ENCODE measurements at places on chromosomes 12 and 14. TPM values are rescaled to one million over a fixed set of nuclear protein-coding genes. Genes with fewer than 3 reads are reported as not detected.

Gene RNASE3
- total RNA-seq: not detected

Gene PCED1B
- 18.7 TPM for total RNA-seq

GRCh38 chr12:82517027-82517426 is 158.7 kb downstream of the METTL25 start:
- no peaks in the 10 kb centered on the region for H3K4me1 ChIP-seq
- no peaks in the 10 kb centered on the region for H3K27me3 ChIP-seq
- no peaks in the 10 kb centered on the region for H3K36me3 ChIP-seq
- DNase-seq: no peak
- H3K4me3 ChIP-seq: no peak overlapping the region

GRCh38 chr12:5455045-5455444 is 23.1 kb downstream of the NTF3 start:
- no peaks in the 10 kb centered on the region for H3K27me3 ChIP-seq
- H3K27ac ChIP-seq: no peak overlapping the region
- no peak overlapping the region for H3K4me3 ChIP-seq
- no peaks in the 10 kb centered on the region for H3K36me3 ChIP-seq
- no peak for DNase-seq
- H3K4me1 ChIP-seq: no peaks in the 10 kb centered on the region

DNA sequence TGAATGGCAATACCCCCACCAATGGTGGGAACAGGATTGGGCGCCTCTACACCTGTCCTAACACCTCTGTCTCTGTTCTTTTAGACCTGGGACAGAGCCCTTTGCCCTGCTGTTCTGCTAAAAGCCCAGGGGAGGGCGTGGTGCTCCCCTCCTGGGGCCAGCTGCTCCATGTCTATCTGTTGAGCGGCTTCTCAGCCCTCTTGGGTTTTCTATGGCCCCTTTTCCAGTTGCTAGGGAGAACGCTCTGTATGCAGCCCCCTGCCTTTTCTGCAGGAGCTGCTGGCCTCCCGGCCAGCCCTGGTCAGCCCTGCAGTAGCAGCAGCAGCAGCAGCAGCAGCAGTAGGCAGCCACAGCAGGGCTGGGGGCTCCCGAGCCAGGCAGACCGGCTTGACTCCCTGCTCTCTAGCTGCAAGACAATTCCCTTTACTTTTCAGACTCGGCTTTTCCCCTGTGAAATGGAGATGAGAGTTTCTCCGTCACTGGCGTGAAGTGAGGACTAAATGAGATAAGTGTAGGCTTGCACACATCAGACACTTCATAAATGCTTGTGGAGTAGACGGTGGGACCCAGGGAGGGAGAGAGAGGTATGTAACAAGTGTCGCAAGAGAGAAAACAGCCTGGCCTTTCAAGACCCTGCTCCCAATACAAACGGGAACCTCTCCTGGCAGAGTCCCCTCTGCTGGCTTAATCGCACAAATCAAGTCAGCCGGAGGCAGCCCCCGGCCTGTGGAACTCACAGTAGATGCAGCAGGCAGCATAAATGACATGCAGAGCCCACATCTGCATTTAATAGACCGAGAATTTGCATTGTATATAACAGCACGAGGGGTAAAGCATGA is 1.0 kb downstream of the RTL1 start:
- DNase-seq: no peak
- no peak overlapping the region for H3K27ac ChIP-seq
- H3K27me3 ChIP-seq: peaks cover 29% of the 10 kb centered on the region

- no peaks in the 10 kb centered on the region for H3K36me3 ChIP-seq
- H3K27me3 ChIP-seq: peaks cover 39% of the 10 kb centered on the region
- DNase-seq: no peak
- H3K27ac ChIP-seq: no peak overlapping the region
- H3K4me3 ChIP-seq: no peak overlapping the region
Measured at GRCh38 chr12:3200814-3201233, 123.6 kb downstream of the TSPAN9 start.
